ENCODE measurements at places on chromosomes 3 and 15. TPM values are rescaled to one million over a fixed set of nuclear protein-coding genes. Genes with fewer than 3 reads are reported as not detected.

HEXA gene
- total RNA-seq, result 23.8 TPM

REC114 gene
- not detected for total RNA-seq

ZBTB47 gene
- total RNA-seq, result 14.0 TPM

FAM81A gene
- total RNA-seq, result 51.1 TPM

IL12A gene
- 0.74 TPM for total RNA-seq

GHSR gene
- not detected for total RNA-seq

SLCO2A1 gene
- total RNA-seq, result 0.74 TPM

ISL2 gene
- not detected for total RNA-seq

ST8SIA2 gene
- total RNA-seq, result 77.4 TPM

RTP1 gene
- total RNA-seq, result 0.25 TPM

FHIT gene
- 2.0 TPM for total RNA-seq

TADA3 gene
- 42.3 TPM for total RNA-seq

RAMAC gene
- 21.9 TPM for total RNA-seq

PPARG gene
- total RNA-seq, result 1.7 TPM

DLG1 gene
- 60.5 TPM for total RNA-seq

MUSTN1 gene
- total RNA-seq, result 0.74 TPM

GFM1 gene
- 55.6 TPM for total RNA-seq

FOXB1 gene
- not detected for total RNA-seq

SUSD5 gene
- 1.7 TPM for total RNA-seq

GP5 gene
- under 0.01 TPM for total RNA-seq

RCCD1 gene
- 9.6 TPM for total RNA-seq

SPPL2A gene
- 23.8 TPM for total RNA-seq

OR4F6 gene
- not detected for total RNA-seq

TRIP4 gene
- 14.3 TPM for total RNA-seq

SPRED1 gene
- 49.9 TPM for total RNA-seq

LEKR1 gene
- total RNA-seq, result 0.98 TPM

GOLGA8S gene
- under 0.01 TPM for total RNA-seq

NANOGP8 gene
- 0.25 TPM for total RNA-seq

OR4F15 gene
- total RNA-seq, result not detected

ATP10A gene
- 0.74 TPM for total RNA-seq

WNT5A gene
- 8.1 TPM for total RNA-seq

CHD2 gene
- 93.4 TPM for total RNA-seq

GNAT1 gene
- total RNA-seq, result not detected

ATXN7 gene
- 7.6 TPM for total RNA-seq

SV2B gene
- total RNA-seq, result 37.1 TPM

LIPC gene
- total RNA-seq, result not detected

CD276 gene
- 36.6 TPM for total RNA-seq

TMA7 gene
- total RNA-seq, result 120 TPM

INTS14 gene
- 16.0 TPM for total RNA-seq

TGFBR2 gene
- 6.4 TPM for total RNA-seq

TMEM108 gene
- total RNA-seq, result 18.4 TPM

CORO2B gene
- total RNA-seq, result 28.0 TPM

LSMEM2 gene
- total RNA-seq, result not detected

IDH3A gene
- 35.9 TPM for total RNA-seq

GOLGA8T gene
- total RNA-seq, result 0.49 TPM

DUOXA2 gene
- total RNA-seq, result not detected
